Ascending aorta (tissue), 2 donors: ENCODE measurements at places on chromosomes 16 and 17. TPM values are rescaled to one million over a fixed set of nuclear protein-coding genes. Genes with fewer than 3 reads are reported as not detected.

CLEC18B gene
- total RNA-seq, result not detected

DNA sequence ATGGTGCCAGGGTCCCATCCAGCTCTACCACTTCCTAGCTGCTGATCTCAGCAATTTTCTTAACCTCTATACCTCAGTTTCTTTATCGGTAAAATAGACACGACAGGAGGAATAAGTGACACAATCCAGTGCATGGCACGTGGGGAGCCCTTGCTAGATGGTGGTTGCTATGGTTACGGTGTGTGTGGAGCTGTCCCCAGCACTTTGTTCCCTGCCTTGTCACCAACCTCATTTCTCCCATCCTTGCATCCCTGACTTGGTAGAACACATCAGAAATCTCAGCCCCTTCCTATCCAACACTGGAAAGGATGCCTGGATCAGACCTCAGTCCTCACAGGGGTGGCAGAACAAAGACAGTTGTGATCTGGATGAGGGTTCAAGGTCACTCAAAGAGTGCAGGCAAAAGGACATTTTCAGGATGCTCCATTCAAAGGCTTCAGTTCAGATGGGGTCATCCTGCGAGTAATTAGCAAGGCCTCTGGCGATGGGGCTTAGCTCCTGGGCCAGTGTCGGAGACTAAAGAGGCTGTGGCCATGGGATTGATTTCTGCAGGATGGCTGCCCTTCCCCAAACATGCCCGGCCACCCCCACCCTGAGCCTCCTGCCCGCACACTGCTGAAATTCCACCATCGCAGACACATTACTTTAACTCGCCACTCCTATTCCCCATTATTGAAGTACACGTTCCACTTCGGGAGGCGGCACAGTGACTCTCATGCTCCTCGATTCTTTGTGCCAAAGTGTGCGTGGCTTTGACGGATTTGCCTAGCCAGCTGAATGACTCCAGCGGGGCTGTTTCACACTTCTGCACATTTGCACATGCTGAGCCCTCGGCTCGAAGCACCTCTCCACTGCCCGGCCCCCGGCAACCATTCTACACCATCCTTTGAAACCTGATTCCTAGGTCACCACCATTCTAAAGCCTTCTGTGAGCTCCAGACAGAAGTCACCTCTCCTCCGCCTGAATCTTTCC, 40.3 kb downstream of the WNT3 start:
- no peak for DNase-seq

PPY gene
- total RNA-seq, result not detected

GRCh38 chr16:24977678-24978075, 37.5 kb downstream of the ARHGAP17 start:
- no peak for DNase-seq

- DNase-seq, result no peak
Measured at GRCh38 chr16:3602320-3602653, 9.1 kb downstream of the SLX4 start.

GRCh38 chr17:40107522-40108174, 7.3 kb upstream of the NR1D1 start:
- no peak for DNase-seq

COG8 gene
- 24.7 TPM for total RNA-seq
